ENCODE measurements at places on chromosomes 16 and 17. TPM values are rescaled to one million over a fixed set of nuclear protein-coding genes. Genes with fewer than 3 reads are reported as not detected.

- no peak overlapping the region for H3K27ac ChIP-seq
- H3K36me3 ChIP-seq: peaks cover 39% of the 10 kb centered on the region
- no peak overlapping the region for H3K4me3 ChIP-seq
- DNase-seq: no peak
- H3K4me1 ChIP-seq: no peaks in the 10 kb centered on the region
Measured at GRCh38 chr16:74901606-74902005, 83.3 kb downstream of the WDR59 start.

GRCh38 chr17:56656701-56657327, 63.3 kb downstream of the NOG start:
- no peaks in the 10 kb centered on the region for H3K36me3 ChIP-seq
- no peak overlapping the region for H3K27ac ChIP-seq
- no peak overlapping the region for H3K4me3 ChIP-seq
- no peaks in the 10 kb centered on the region for H3K27me3 ChIP-seq
- H3K4me1 ChIP-seq: no peaks in the 10 kb centered on the region
- no peak for DNase-seq

- no peak for DNase-seq
- peaks cover 31% of the 10 kb centered on the region for H3K4me1 ChIP-seq
- no peak overlapping the region for H3K4me3 ChIP-seq
- H3K27me3 ChIP-seq: no peaks in the 10 kb centered on the region
- H3K27ac ChIP-seq: no peak overlapping the region
Measured at GRCh38 chr17:7575959-7576358, 3.5 kb upstream of the CD68 start.

The SMIM22 gene
- total RNA-seq: 90.0 TPM

- no peak for DNase-seq
- no peaks in the 10 kb centered on the region for H3K27me3 ChIP-seq
- no peaks in the 10 kb centered on the region for H3K4me1 ChIP-seq
- H3K36me3 ChIP-seq: no peaks in the 10 kb centered on the region
Measured at GRCh38 chr17:7131423-7131791, 16.8 kb upstream of the ASGR2 start.
